Activated CD8-positive, alpha-beta T cell treated with anti-CD3 and anti-CD28 coated beads for 36 hours (primary cell): ENCODE measurements at places on chromosomes 1 and 21. TPM values are rescaled to one million over a fixed set of nuclear protein-coding genes. Genes with fewer than 3 reads are reported as not detected.

The CLIC6 gene
- 0.54 TPM for total RNA-seq

The OLFML2B gene
- total RNA-seq: not detected

The DRAXIN gene
- 0.18 TPM for total RNA-seq

The DYNLT5 gene
- not detected for total RNA-seq

The FNDC5 gene
- total RNA-seq: not detected

The PLD5 gene
- not detected for total RNA-seq
